Activated T-cell treated with anti-CD3 and anti-CD28 coated beads, Interleukin-2, amount 50 U/mL, for 72 hours (primary cell): ENCODE measurements at places on chromosomes 7 and 10. TPM values are rescaled to one million over a fixed set of nuclear protein-coding genes. Genes with fewer than 3 reads are reported as not detected.
A peak's percentile ranks its signal among the peaks of the same experiment; 100 is the strongest.

VAX1 gene
- total RNA-seq = not detected

EPO gene
- total RNA-seq = not detected

FGFR2 gene
- not detected for total RNA-seq

NPFFR1 gene
- 0.02 TPM for total RNA-seq

ABCB4 gene
- 0.69 TPM for total RNA-seq

RAB19 gene
- total RNA-seq = 13.7 TPM

HPS1 gene
- 58.5 TPM for total RNA-seq

EXOSC1 gene
- 75.3 TPM for total RNA-seq

CREB5 gene
- 1.9 TPM for total RNA-seq

NPM3 gene
- total RNA-seq = 94.5 TPM

HOXA10 gene
- total RNA-seq = 0.26 TPM

FZD8 gene
- 0.35 TPM for total RNA-seq

- H3K27ac ChIP-seq = no peak overlapping the region
- H3K4me1 ChIP-seq = peaks cover 7% of the 10 kb centered on the region
- no peaks in the 10 kb centered on the region for H3K36me3 ChIP-seq
- no peak for DNase-seq
- H3K27me3 ChIP-seq = no peaks in the 10 kb centered on the region
Measured at GRCh38 chr7:111370002-111370401, 192.3 kb downstream of the IMMP2L start.

DNA sequence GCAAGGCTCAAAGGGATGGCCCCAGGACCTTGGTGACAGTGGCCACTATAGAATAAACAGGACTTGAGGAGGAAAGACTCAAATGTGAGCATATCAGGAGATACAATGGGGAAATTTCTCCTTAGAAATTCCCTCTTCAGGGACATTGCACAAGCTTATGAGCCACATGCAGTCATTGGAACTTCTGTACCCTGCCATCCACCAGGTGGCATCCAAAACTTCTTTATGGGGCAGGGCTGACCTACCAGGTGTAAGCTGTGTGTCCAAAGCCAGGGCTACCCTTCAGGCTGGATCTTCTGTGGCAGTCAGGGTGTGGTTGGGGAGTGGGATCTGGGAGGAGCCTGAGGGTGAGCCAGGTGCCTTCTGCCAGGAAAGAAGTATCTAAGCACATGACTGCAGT is 36.6 kb upstream of the LRRC18 start:
- no peaks in the 10 kb centered on the region for H3K27me3 ChIP-seq
- no peaks in the 10 kb centered on the region for H3K4me1 ChIP-seq
- no peaks in the 10 kb centered on the region for H3K36me3 ChIP-seq
- no peak overlapping the region for H3K4me3 ChIP-seq
- H3K27ac ChIP-seq = no peak overlapping the region

DNA sequence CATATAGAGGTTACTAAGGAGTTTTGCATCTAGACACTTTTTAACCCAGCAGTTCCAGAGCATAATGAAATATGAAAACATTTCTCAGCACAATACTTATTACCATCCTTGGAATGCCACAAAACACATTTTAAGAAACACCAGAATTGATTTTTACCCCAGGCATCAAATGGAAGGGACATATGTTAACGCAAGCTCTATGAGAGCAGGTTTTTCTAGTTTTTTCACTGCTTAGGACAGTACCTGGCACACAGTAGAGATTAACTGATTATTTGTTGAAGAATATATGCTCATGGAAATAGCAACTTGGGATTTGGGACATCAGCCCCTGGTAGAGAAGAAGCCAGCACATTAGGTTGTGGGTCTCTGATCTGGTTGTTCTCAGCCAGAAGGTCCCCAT is 67.0 kb upstream of the ARID5B start:
- peaks cover 29% of the 10 kb centered on the region for H3K4me1 ChIP-seq
- H3K27me3 ChIP-seq = no peaks in the 10 kb centered on the region
- DNase-seq = no peak
- no peaks in the 10 kb centered on the region for H3K36me3 ChIP-seq
- H3K4me3 ChIP-seq = no peak overlapping the region

DNA sequence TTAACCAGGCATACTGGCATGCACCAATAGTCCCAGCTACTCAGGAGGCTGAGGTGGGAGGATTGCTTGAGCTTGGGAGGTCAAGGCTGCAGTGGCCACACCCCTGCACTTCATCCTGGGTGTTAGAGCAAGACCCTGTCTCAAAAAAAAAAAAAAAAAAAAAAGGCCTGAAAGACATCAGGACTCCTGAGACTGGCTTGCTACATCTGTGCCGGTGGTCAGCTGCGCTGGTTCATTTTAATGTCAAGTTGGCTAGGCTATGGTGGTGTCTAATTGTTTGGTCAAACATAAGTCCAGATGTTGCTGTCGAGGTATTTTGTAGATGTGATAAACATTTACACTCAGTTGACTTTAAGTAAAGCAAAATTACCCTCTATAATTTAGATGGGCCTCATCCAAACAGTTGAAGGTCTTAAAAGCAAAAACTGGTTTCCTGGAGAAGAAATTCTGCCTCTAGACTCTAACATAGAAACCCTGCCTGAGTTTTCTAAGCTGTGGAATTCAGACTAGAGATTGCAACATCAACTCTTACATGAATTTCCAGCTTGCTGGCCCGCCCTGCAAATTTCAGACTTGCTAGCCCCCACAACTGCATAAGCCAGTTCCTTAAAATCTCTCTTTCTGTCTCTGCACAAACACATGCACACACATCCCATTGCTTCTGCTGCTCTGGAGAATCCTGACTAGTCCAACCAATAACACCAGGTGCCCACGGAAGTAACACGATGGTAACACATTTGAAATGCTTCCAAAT is 18.2 kb downstream of the MYOF start:
- peaks cover 32% of the 10 kb centered on the region for H3K4me1 ChIP-seq
- no peak overlapping the region for H3K4me3 ChIP-seq
- H3K27me3 ChIP-seq = no peaks in the 10 kb centered on the region

DNA sequence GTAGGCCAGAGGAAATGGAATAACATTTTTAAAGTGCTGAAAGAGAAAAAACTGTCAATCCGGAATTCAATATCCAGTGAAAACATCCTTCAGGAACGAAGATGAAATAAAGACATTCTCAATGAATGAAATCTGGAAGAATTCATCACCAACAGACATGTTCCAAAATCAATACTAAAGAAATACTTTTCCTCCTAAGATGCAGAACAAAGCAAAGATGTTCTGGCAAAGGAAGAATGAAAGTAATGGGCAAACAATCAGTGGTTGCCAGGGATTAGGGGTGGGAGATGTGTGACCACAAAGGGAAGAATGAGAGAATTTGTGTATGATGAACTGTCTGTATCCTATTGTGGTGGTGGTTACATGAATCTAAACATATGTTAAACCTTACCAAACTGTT is 52.8 kb upstream of the EEPD1 start:
- H3K27me3 ChIP-seq = peaks cover 5% of the 10 kb centered on the region
- no peak overlapping the region for H3K27ac ChIP-seq
- DNase-seq = no peak
- peaks cover 6% of the 10 kb centered on the region for H3K36me3 ChIP-seq

GRCh38 chr10:71290806-71291527 is 28.1 kb upstream of the SLC29A3 start:
- H3K27ac ChIP-seq = no peak overlapping the region
- H3K4me1 ChIP-seq = no peaks in the 10 kb centered on the region
- H3K27me3 ChIP-seq = no peaks in the 10 kb centered on the region
- DNase-seq = no peak
- H3K4me3 ChIP-seq = no peak overlapping the region

DNA sequence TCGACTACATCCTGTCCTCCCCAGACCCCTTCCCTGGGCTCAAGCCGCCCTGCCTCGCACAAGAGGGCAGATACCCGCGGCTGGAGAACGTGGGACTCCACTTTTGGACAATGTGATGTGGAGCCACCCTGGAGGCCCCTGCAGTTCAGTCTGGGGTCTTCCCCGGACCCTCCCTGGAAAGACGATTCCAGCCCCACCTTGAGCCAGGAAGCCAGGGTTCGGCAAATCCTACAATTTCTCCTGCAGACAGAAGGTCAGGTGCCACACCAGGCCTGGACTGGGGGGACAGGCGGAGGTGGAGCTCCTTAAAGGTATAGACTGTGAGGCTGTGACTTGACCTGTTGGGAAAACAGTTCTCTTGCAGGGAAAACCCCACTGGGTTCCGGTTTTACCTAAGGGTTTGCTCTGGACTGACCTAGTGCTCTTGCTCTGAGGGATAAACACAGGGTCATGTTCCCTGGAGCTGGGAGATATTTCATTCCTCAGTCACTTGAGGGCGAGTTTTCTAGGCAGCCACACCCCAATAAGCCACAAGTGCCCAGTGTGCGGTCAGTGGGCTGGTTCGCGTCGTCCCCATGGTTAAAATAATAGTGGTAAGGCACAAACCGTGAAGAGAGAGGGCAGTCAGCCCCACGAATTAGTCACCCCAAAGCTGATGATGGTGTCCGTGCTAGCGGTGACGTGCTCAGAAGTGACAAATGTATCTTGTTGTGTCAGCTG is 1.6 kb downstream of the FOXL3 start:
- H3K4me1 ChIP-seq = no peaks in the 10 kb centered on the region
- no peak overlapping the region for H3K27ac ChIP-seq
- no peaks in the 10 kb centered on the region for H3K36me3 ChIP-seq
- DNase-seq = no peak
- H3K4me3 ChIP-seq = no peak overlapping the region
- peaks cover 23% of the 10 kb centered on the region for H3K27me3 ChIP-seq

DNA sequence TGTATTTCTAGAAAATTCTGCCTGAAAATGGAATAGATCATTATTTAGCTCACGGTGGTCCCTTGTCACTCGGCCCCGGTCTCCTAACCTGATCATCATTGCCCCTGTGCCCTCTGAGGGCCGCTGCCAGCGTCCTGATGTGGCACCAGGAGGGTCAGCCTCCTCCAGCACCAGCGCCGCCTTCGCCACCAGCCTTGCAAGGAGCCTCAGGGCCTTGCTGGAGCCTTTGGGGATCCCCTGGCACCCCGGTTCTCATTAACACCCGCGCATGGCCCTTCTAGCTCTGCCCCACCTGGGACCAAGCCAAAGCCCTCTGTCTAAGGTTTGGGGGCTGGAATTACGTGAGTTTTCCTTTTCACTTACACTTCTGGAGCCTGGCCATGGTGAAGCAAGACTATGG is 282.5 kb upstream of the ADARB2 start:
- H3K27me3 ChIP-seq = no peaks in the 10 kb centered on the region
- H3K27ac ChIP-seq = no peak overlapping the region
- no peaks in the 10 kb centered on the region for H3K36me3 ChIP-seq
- DNase-seq = no peak
- H3K4me1 ChIP-seq = no peaks in the 10 kb centered on the region
- H3K4me3 ChIP-seq = no peak overlapping the region

GRCh38 chr7:47091141-47091540 is 490.8 kb downstream of the TNS3 start:
- peaks cover 25% of the 10 kb centered on the region for H3K27me3 ChIP-seq
- H3K27ac ChIP-seq = no peak overlapping the region
- no peak overlapping the region for H3K4me3 ChIP-seq
- DNase-seq = no peak
- no peaks in the 10 kb centered on the region for H3K36me3 ChIP-seq

GRCh38 chr7:86904949-86905834 is 154.3 kb downstream of the ELAPOR2 start:
- no peak for DNase-seq
- H3K4me3 ChIP-seq = no peak overlapping the region
- no peaks in the 10 kb centered on the region for H3K27me3 ChIP-seq

DNA sequence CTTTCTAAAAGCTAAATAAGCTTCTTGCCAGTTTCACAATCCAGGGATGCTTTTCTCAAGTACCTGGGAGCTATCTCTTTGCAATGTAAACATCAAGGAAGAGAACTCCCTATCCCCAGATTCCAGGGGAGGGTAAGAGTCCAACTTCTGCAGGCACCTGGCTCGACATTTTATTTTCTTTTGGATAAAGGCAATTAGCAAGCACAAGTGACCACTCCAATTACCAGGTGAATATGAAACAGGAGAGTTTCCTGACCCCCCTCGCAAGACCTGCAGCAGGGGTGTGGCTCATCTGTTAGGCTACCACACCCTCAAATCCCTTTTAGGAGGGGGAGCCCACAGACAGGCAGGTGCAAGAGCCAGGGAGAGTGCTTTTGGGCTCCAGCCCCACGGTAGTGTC is 28.6 kb upstream of the LANCL2 start:
- no peak overlapping the region for H3K27ac ChIP-seq
- H3K36me3 ChIP-seq = no peaks in the 10 kb centered on the region
- DNase-seq = no peak
- H3K4me1 ChIP-seq = no peaks in the 10 kb centered on the region

- no peak for DNase-seq
- no peak overlapping the region for H3K4me3 ChIP-seq
- H3K27me3 ChIP-seq = no peaks in the 10 kb centered on the region
- H3K4me1 ChIP-seq = no peaks in the 10 kb centered on the region
- peaks cover 7% of the 10 kb centered on the region for H3K36me3 ChIP-seq
Measured at GRCh38 chr7:5310822-5311405, 28.2 kb downstream of the SLC29A4 start.

- H3K36me3 ChIP-seq = no peaks in the 10 kb centered on the region
- H3K27me3 ChIP-seq = no peaks in the 10 kb centered on the region
- H3K27ac ChIP-seq = no peak overlapping the region
- DNase-seq = no peak
- no peaks in the 10 kb centered on the region for H3K4me1 ChIP-seq
- H3K4me3 ChIP-seq = no peak overlapping the region
Measured at GRCh38 chr10:125460326-125460725, 222.6 kb downstream of the TEX36 start.

DNA sequence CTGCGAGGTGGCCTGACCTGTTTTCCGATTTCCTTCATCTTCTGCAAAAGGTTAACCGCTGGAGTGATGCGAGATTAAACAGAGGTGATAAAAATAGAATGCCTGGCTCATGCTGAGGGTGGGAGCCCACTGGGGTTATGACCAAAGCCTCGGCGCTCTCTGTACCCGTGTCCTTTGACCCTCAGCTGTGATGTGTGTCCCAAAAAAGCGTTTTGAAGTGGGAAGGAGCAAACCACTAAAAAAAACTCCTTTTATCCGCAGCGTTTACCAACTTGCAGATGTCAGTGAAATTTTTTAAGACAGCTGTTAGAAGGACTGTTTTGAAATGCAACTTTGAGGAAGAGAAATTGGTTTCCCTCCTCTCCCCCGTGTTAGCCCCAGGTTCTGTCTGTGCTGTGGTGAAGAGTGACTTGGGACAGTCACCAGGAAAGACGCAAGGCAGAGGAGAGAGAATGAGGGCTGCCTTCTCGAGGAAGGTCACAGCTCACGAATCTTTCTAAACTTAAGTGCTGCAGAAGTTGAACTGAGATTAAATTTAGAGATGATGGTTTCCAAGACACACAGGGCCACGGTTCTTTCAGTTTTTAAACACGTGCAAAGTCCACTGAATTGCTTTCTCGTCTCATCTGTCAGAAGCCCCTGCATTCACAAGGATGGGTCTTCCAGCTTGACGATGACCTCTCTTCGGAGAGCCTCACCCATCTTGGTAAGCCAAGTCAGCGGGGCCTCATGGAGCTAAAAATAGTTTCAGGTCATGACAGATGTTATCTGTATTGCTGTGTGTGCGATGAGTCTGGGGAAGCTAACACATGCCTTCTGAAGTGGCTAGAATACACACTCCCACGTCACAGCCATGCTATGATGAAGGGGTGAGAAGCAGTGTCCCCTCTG is 27.6 kb downstream of the AMZ1 start:
- H3K27ac ChIP-seq = no peak overlapping the region
- H3K36me3 ChIP-seq = no peaks in the 10 kb centered on the region
- peaks cover 35% of the 10 kb centered on the region for H3K27me3 ChIP-seq
- H3K4me3 ChIP-seq = peak overlapping the region; percentile 61
- DNase-seq = peak; percentile 69
- peaks cover 75% of the 10 kb centered on the region for H3K4me1 ChIP-seq
